ENCODE measurements at places on chromosomes 2 and 18.

DNA sequence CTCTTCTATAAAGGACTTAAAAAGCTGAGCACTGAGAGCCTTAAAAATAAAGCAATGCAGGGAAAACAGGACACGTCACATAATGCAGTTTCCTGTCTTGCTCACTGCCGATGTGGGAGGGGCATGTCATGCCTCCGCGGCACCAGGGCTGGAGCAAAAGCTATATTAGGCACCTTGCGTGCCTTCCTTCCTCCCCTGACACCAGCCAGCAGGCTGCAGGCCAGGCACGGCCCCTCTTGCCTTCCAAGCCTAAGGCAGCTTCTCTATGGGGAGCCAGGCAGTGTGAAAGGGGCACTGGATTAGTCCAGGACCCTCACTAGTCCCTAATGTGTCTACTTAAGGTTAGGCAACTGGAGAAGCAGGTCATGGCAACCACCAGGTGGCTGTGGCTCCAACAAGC, 26.3 kb downstream of the MRPL35 start:
- peak; percentile 72 for DNase-seq

GRCh38 chr2:240649331-240649730, 24.1 kb downstream of the GPR35 start:
- DNase-seq: no peak

DNA sequence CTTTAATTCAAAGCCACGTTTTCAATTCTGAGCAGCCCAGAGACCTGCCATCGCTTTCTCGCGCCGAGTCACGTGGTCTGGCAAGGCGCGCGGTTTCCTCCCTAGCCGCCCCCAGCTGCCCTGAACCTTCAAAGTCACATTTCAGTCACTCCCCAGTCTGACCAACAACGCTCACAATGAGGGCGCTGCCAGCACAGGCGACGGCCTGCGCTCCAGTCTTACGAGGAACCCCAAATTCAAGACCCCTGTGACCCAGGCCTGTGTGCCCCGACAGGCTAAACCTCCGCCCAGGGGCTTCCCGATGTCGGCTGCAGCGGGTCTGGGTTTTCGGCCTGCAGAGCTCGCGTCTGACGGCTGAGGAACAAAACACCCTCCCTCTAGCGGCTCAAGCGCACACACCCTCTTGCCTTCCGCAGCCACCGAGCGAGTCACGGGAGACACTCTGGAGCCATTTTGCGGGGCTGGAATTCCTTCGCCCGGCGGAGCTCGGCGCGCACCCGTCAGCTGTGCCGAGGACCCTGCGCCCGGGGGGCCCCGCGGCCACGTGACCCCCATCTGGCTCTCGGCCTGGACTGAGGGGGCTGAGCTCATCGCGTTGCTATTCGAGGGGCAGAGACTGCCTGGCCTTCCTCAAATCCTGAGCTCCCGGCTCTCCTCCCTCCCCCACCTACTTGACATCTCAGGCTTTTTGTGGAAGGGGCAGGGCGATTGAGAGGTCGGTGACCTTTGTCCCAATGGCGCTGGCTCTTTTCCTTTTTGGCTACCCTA, 69.9 kb upstream of the ITGB6 start:
- peak; percentile 67 for DNase-seq

- no peak for DNase-seq
These were observed 262.9 kb downstream of the BCL11A start for GRCh38 chr2:60290509-60290908.

- DNase-seq: no peak
These were observed 77.6 kb downstream of the AFF3 start for GRCh38 chr2:100064592-100065428.

DNA sequence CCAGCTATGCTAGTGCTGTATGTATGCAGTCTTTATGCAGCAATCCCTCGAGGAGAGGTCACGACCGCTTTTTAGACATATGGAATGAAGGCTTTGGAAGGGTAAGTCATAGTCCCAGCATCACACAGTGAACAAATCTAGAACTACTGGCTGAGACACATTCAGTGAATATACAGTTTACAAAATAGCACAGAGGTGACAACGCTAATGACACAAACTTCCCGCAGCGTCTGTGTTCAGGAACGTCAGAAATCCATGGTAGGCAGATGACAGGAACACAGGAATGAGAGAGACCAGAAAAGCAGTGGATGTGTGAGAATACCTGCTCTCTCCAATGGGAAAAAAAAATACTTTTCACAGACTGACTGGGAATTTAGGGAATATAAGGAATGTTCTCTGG, 29.6 kb downstream of the CABYR start:
- no peak for DNase-seq

GRCh38 chr2:126029316-126029715, 626.6 kb upstream of the GYPC start:
- no peak for DNase-seq

GRCh38 chr2:203871371-203871983, 3.9 kb downstream of the CTLA4 start:
- peak; percentile 35 for DNase-seq

- DNase-seq: no peak
These were observed 830.4 kb downstream of the GALR1 start for GRCh38 chr18:78080081-78080480.

- no peak for DNase-seq
These were observed 1329.5 kb upstream of the ZEB2 start for GRCh38 chr2:145849466-145849865.

- no peak for DNase-seq
These were observed 485.4 kb downstream of the PARD3B start for GRCh38 chr2:205030695-205031094.

DNA sequence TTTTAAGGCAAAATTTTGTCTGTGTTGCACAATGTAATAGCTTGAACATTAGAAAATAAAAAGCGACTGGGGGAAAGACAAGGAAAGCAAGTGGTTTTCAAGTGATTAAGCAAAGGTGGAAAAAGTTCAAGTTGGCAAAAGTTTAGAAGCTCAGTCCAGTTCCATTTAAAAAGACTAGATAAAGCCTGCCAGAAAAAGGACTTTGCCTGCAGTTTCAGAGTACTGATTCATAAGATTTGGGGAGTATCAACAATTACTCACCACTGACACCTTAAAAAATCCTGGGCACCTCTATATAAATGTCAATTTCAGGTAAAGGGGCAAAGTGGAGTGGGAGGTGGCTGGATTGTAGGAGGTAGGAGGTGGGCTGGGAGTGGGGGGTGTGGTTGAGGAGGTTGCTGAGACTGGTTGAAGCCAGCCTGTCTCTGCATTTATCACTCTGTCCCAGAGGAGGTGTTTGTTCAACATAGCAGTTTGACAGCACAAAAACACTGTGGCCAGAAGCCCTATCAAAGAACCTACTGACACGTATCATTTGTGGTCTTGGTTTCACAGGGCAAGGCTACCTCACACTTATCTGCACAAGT, 14.6 kb downstream of the ZEB2 start:
- peak; percentile 57 for DNase-seq

- DNase-seq: no peak
These were observed 3.0 kb downstream of the ABHD3 start for GRCh38 chr18:21701621-21702020.

DNA sequence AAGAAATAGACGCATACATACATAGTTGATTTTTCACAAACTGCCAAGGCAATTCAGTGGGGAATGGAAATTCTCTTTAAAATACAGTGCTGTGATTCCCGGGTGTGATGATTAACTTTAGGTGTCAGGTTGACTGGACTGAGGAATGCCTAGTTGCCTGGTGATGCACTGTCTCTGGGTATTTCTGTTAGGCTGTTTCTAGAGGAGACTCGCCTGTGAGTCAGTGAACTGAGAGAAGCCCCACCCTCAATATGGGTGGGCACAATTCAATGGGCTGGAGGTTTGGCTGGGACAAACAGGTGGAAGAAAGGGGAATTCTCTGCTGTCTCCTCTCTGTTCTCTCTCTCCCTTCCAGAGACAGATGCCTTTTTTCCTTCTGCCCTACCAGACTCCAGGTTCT, 187.6 kb downstream of the ARHGAP28 start:
- no peak for DNase-seq

GRCh38 chr18:5841518-5841917, 53.8 kb downstream of the TMEM200C start:
- DNase-seq: no peak

GRCh38 chr18:38483326-38483725, 917.7 kb upstream of the CELF4 start:
- no peak for DNase-seq

DNA sequence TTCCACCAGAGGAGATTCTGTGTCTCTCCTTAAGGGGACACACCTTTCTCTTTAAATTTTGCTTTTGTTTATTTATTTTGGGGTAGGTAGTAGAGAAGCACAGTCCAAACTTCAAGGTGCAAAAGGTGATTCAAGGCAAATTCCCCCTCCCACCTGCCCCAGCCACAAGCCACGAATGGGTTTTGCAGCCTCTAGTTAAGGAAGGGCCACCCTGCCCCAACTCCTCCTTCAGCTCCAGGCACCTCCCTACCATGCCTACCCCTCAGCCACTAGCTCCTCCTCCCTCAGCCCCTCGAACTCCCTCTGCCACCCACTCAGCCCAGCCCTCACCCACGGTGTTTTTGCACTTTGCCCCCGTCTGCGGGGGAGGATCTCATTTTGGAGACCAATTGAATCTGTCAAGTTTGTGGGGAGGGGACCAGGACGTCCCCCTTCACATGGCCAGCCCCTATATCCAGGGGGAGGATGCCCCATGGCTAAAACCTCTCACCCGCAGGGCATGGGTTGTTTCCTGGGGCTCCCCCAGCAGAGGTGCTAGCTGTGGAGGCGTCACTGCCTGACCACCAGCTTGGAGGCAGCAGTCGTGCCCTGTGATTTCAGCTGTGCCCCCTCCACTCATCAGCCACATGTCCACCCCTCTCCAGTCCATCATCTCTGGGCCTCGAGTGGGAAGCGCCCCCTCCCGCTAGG, 4.5 kb downstream of the HAAO start:
- DNase-seq: no peak

GRCh38 chr18:43863180-43863579, 585.9 kb upstream of the SYT4 start:
- DNase-seq: no peak

DNA sequence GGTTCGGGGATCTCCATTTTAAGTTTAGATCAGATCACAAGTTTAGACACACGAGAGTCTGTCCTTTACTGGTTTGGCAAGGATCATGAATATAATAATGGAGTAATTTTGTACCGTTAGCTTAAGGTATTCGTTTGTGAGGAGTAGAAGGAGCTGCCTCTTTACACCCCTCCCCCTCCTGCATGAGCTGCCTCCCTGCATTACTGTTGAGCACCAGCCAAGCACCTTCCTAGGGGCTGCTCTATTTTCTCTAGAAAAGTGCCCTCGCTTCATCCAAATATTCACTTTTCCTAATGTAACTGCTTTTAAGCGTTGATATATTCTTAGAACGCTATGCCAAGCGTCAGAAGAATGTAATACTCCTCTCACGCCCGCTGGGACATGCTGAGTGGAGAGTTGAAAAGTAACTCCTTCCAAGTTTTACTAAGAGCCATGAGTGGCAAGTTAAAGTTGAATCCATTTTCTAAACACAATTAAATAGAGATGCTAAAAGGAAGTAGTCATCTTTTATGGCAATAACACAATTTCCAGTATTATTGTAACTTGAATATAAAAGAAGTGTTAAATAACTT, 25.4 kb upstream of the SCN7A start:
- DNase-seq: no peak

- no peak for DNase-seq
These were observed 232.5 kb downstream of the PIEZO2 start for GRCh38 chr18:10916865-10917264.

DNA sequence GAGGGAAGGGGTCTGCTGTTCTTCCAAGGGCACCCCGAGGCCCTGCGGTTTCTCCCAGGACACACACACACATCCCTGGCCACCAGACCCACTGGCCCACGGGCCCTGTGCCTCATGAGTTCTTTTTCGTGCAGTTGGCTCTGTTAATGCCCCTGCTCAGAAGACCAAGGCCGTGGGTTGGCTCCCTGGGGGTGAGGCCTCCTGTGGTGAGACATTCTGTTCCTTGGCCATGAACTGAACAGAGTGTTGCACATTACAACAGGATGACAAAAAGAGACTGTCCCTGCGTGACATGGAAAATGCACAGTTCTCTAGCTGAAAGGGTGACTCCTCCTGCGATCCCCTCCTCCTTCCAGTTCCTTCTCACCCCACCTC, 30.7 kb downstream of the SH2D6 start:
- no peak for DNase-seq

DNA sequence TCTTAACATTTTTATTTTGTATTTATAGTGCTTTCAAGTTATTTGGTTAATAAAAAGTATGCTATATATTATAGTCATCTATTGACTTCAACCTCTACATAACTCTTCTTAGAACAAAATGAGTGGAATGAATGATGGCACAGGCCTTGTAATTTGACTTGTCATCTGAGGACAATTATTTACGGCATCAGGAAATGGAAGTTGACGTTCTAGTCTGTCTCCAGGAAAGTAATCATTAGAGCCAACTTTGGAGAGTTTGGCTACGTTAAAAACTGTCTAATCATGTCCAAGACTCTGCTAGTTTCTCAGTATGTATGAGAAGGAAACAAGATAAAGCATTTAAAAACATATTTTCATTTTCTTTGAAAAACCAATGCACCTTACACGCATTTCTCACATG, 353.6 kb downstream of the ARHGAP15 start:
- DNase-seq: no peak

DNA sequence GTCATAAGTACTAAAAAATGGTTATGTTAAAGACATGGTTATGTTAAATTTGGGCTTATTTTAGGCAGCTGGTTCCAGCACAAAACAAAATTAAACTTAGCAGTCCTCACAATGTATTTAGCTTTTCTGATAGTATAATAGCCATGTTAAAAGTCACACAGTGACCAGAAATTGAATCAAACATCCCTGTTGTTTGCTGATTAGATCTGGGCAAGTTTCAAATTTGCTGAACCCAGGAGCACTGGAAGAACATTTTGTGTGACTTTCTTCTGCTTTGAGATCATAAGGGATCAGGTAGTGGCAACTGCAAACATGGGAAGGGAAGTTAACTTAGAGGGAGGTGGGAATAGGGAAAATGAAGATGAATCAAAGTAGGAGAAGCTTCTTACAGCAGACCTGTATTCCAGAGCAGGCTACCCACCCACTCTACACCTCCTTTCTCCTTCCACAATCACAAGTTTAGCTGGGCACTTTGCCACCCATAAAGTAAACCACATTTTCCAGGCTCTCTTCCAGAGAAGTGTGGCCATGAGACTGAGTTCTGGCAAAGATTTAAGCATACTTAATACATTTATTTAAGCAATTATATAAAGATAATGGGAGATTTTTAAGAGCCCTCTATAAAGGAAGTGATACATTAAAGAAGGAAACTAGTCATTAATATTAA, 616.1 kb upstream of the LRATD1 start:
- DNase-seq: no peak

DNA sequence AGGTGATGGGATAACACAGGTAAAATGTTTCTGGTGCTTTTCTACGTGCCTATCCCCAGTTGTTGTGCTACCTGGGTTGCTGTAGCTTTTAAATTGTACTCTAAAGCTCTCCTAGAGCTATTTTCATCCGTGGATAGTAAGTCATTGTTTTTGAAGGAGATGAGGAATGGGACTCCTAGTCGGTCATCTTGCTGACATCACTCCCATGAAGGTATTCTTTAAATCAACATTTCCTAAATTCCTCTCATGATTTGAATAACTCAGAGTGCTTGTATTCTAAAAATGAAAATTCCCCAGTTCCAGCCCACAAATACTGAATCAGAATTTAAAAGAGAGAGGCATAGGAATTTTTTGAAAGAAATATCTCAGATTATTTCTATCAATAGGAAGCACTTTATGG, 44.3 kb downstream of the CCDC148 start:
- no peak for DNase-seq
